ENCODE measurements at places on chromosomes 13 and 19.

GRCh38 chr13:29771247-29771646 is 79.2 kb downstream of the UBL3 start:
- DNase-seq = peak; percentile 44

DNA sequence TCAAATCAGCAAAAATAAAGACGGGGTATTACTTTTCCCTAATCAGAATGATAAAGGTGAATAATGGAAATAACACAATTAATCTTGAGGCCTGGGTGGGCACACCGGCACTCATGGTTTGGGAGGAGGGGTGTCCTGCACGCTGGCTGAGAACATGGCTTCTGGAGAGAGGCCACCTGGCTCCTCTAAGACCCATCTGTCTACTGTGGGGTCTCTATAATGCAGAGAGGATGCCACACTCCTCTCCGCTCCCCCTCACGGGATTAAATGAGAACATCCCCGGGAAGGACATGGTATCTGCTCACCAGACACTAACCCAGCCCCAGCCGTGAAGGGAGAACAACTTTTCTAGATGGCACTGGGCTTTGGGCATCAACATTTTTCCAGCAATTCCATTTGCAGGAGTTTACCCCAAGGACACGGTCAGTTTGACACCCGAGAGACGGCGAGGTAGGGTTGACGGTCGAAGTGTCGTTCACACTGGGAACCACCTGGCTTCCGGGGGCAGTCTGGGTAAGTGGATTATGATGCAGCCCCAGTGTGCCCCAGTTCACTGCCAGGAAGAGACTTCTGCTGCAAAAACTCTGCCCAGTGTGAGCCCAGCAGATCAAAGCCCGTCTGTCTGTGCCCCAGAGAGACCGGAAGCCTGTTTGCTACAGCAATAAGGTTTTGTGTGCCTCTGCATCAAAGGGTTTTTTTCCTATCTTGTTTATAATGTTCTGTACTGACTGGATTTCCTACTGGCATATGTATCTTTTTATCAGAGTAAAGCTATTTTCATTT is 56.6 kb downstream of the CEBPG start:
- no peak for DNase-seq

DNA sequence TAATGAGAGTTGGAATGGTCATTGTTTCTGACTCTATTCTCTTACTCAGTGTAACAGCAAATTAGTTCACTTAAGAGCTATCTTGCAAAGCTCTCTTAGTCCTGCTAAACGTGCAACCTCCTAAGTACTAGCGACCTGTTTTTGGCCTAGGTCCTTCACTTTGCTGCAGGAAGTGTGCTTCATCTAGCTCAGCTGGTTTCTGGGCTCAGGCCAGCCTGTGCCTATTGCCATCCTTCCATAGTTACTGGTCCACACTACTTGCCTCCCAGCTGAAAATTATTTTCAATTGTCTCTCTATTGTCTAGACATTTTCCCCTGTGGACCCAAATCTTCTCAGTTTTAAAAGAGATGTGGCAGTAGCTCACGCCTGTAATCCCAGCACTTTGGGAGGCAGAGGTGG is 561.3 kb downstream of the FGF9 start:
- no peak for DNase-seq

- no peak for DNase-seq
Observed at GRCh38 chr19:31114585-31114984, 234.7 kb downstream of the TSHZ3 start.

DNA sequence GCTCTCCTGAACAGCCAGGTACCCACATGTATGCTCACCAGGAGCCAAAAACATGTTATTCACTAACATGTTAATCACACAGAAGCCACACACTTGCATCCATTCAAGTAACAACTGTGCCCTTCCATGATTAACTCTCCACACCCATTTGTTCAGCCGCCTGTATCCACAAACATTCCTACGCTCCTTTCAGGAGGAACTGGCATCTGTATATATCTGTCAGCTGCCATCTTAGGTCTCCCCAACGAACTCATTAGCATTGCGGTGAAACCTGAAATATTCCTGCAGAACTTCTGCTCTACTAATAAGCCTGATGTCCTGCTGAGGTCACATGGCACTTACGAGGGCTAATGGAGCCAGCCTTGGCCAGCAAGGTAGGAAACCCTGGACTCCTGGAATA is 33.0 kb downstream of the OLFM2 start:
- no peak for DNase-seq

- no peak for DNase-seq
Observed at GRCh38 chr13:96460609-96461008, 370.7 kb downstream of the HS6ST3 start.

GRCh38 chr13:23871616-23872220 is 17.5 kb downstream of the MIPEP start:
- DNase-seq = peak; percentile 58

- DNase-seq = no peak
Observed at GRCh38 chr13:84455143-84455905, 573.0 kb upstream of the SLITRK1 start.

GRCh38 chr13:75762076-75762937 is 126.2 kb downstream of the LMO7 start:
- DNase-seq = no peak

- DNase-seq = no peak
Observed at GRCh38 chr19:45294291-45295029, 28.2 kb downstream of the CKM start.
